ENCODE measurements at places on chromosomes 5 and 9. TPM values are rescaled to one million over a fixed set of nuclear protein-coding genes. Genes with fewer than 3 reads are reported as not detected.

Gene TSSK1B
- total RNA-seq: not detected

Gene CTXN3
- total RNA-seq: not detected

Gene ACOT12
- 67.5 TPM for total RNA-seq

Gene IFNA5
- total RNA-seq: not detected

Gene TNFSF15
- total RNA-seq: 0.05 TPM

Gene TGFBI
- 119 TPM for total RNA-seq

Gene MAMDC2
- total RNA-seq: 1.6 TPM

Gene CCNH
- total RNA-seq: 19.3 TPM

Gene CERCAM
- total RNA-seq: 1.6 TPM

Gene LCN10
- 0.23 TPM for total RNA-seq

Gene PCDHGC5
- 0.32 TPM for total RNA-seq

Gene FUT7
- 0.13 TPM for total RNA-seq

Gene GFPT2
- total RNA-seq: 0.32 TPM

Gene PRDM9
- not detected for total RNA-seq

Gene COL5A1
- total RNA-seq: 13.2 TPM

Gene TAF11L10
- not detected for total RNA-seq

Gene PCDHB12
- total RNA-seq: 0.27 TPM

Gene NEURL1B
- 5.7 TPM for total RNA-seq

Gene TMEM174
- total RNA-seq: not detected

Gene FBP1
- total RNA-seq: 781 TPM

Gene FOXD1
- total RNA-seq: not detected

Gene PCDHB2
- not detected for total RNA-seq

Gene PRR7
- total RNA-seq: 1.4 TPM

Gene FGD3
- total RNA-seq: 2.0 TPM

Gene MTAP
- total RNA-seq: 18.1 TPM

Gene ECPAS
- total RNA-seq: 36.8 TPM

Gene ENHO
- 1.9 TPM for total RNA-seq

Gene SEC61B
- total RNA-seq: 121 TPM

Gene ESM1
- total RNA-seq: 2.6 TPM

Gene APBA1
- total RNA-seq: 24.2 TPM

Gene HTR1A
- not detected for total RNA-seq

Gene HRH2
- 0.29 TPM for total RNA-seq

Gene PGM5
- 1.8 TPM for total RNA-seq

Gene LCP2
- total RNA-seq: 13.8 TPM

Gene SIMC1
- total RNA-seq: 21.7 TPM

Gene CCL27
- not detected for total RNA-seq

Gene PCDHB14
- 1.00 TPM for total RNA-seq

Gene SHOC1
- not detected for total RNA-seq

Gene HSPB3
- total RNA-seq: not detected

Gene TMEM141
- 105 TPM for total RNA-seq

Gene RFX3
- total RNA-seq: 2.5 TPM

Gene HAPLN1
- not detected for total RNA-seq

Gene CWC27
- total RNA-seq: 6.8 TPM

Gene SLC25A48
- 0.86 TPM for total RNA-seq

Gene SH3PXD2B
- 2.5 TPM for total RNA-seq

Gene C5
- 251 TPM for total RNA-seq

Gene PCDHGA3
- 0.62 TPM for total RNA-seq

Gene CDKN2B
- 0.64 TPM for total RNA-seq

Gene CCDC171
- total RNA-seq: 0.42 TPM

Gene LIFR
- 31.2 TPM for total RNA-seq

Gene GPR21
- total RNA-seq: not detected

Gene FGF10
- total RNA-seq: not detected

Gene SPATA31C1
- not detected for total RNA-seq

Gene SLC4A9
- not detected for total RNA-seq

Gene ZDHHC11B
- total RNA-seq: 0.56 TPM

Measured in right lobe of liver (tissue), 6 donors.